ENCODE measurements at places on chromosomes 2 and 18.
A peak's percentile ranks its signal among the peaks of the same experiment; 100 is the strongest.

- no peak for DNase-seq
These were observed 107.8 kb downstream of the METTL8 start for GRCh38 chr2:171325886-171326585.

- no peak for DNase-seq
These were observed 211.9 kb downstream of the HRH4 start for GRCh38 chr18:24672165-24672941.

DNA sequence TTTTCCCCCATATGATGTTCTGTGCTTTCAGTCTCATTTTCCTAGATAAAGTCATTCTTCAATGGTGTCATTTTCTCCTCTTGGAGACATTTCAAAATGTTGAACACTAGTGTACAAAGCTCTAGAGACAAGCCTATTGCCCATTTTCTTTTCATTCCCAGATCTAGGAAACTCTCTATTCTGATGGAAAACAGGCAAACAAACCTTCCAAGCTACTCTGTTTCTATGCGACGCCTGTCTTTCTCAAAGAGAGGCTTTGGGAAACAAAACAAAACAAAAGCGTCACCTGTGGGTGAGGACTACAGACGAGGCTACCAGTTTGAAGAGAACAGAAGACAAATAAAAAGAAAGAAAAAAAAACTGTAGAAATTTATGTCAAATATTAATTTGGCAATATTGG is 311.0 kb downstream of the CBLN2 start:
- DNase-seq: no peak

DNA sequence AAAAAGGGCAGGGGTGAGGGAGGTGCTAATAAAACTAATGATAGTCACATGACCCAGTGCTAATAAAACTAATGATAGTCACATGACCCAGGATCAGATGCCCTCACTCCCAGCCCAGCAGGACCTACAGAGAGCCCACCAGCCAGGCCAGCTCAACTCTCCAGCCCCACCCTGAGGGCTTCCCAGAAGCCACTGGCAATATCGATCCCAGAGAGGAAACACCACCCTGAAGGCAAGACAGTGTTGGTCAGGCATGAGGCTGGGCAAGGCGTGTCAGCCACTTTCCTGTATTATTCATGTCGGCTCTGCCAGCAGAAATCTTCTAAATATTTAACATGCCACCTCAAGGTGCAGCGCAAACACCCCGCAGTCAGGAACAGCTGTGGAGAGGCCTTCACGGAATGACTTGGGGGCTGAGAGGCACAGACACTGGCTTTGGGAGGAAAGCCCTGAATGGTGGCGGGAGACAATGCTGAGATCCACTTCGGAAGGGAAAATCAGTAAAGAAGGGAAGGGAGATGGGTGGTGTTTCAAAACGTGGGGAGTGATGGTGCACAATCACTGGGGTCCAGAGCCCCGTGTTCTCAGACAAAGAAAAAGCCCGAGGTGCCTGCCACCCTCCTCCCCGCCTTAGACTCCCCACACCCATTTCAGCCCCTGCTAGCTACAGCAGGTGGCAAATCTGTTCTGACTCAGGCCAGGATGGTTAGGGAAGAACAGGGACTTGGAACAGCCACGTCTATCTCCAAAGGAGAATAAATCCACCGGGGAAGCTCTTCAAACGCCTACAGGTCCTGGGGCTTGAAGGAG is 1.4 kb downstream of the REEP1 start:
- no peak for DNase-seq

DNA sequence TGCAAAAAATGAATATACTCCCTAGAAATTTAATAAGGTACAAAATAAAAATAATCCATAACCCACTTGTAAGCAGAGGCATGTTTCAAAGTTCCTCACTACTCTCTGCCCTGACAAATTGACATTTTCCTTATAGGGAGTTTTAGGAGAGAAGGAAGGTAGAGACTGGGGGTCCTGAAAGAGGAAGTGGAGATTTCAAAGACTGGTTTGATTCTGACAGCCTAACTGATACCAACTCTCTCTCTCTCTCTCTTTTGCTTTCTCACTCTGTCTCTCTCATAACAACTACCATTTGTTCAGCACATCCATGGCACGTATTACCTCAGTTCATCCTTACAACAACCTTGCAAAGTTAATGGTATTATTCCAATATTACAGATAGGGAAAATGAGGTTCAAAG is 18.6 kb downstream of the FZD7 start:
- DNase-seq: no peak

GRCh38 chr2:97739020-97739892 is 25.9 kb downstream of the ZAP70 start:
- DNase-seq: no peak

- DNase-seq: no peak
These were observed 8.5 kb upstream of the THNSL2 start for GRCh38 chr2:88161446-88162244.

DNA sequence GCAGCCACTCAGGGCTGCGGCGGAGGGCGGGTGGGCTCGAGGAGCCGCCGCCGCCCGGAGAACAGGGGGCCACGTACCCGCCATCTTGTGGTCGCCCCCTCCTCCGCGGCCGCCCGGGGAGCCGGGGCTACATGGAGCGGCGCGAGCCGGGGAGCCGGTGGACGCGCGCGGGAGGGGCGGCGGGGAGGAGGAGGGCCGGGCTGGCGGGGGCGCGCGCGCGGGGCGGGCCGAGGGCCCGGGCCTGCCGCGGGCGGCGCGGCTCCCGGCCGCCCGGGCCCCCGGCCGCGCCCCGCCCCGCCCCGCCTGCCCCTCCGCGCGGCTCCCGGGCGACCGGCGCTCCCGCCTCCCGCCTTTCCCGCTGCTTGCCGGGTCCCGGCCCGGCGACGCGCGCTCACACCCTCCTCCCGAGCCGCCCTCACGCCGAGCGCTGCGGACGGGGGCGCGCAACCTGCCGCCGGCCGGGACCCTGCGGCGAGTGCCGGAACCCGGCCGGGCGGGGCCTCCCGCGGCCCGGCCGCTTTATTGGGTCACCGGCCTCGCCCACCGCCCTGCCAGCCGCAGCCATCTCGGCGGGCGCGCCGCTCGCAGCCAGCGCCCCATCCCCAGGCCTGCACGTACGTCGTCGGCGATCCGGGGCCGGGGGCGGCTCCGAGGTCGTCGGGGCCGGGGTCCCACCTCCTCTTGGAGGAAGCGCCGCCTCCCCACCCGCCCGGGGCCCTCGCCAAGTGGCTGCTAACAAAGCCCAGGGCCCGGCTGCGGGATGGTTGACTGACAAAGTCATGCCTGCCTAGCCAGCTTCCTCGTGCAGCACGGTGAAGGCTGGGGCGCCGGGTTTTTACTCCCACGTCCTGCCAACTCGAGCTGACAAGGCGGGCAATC is at the start of gene PPP4R1:
PPP4R1 (minus strand) TSS at position 159 of the 879 bp plus-strand sequence; CDS start at position 84, 75 bp downstream.
- DNase-seq: peak; percentile 63

GRCh38 chr18:2223849-2224248 is 347.5 kb downstream of the METTL4 start:
- DNase-seq: no peak

GRCh38 chr2:178829981-178830380 is 22.8 kb upstream of the TTN start:
- no peak for DNase-seq

DNA sequence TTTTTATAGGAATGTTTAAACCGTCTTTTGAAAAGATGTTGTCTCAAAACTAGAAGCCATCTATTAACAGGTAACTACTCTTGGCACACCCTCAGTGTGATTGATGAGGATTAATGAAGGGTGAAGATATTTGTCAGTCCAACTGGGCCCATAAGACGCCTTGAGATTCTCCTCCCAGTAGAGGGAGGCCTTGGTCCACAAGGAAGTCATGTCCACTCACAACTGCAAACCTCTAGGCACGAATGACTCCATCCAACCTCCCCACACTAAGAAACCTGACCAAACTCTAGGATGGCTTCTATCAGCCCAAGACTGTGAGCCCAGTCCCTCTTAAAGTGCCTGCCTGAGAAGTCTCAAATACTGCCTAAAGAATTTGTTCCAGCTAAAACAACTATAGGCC is 19.2 kb upstream of the GRP start:
- DNase-seq: no peak

DNA sequence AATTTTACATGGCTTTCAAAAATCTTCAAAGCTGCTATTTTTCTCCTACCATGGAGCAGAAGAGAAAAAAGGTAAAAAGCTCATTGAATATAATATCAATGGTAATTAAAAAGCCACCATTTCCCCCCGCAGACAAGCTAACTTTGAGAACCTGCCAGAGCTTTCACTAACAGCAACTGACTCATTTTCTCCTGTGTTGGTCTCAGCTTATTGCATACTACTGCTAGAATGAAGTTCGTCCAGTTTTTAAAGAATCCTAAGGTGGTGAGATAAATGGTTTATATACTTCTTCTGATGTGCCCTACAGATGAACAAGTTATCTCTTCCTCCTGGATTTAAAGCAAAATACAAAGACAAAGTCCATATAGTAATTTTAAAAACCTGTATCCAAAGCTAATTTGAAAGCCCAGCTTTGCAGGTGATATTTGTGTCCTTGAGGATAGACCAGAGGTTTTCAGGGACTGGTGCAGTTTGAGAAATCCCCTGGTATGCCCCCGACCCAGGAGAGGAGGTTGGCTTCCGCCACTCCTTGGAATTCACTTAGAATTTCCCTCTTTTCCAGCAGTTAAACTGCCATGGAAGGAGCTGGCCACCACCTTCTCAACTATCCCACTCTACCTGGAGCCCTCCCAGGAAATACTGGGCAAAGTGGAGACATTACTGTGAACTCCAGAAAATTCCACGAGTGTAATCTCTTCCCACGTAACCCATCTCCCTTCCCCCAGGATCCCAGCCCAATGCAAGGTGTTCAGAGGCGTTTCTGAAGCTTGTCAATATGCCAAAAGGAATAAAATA is 17.5 kb downstream of the YPEL5 start:
- no peak for DNase-seq

- peak; percentile 15 for DNase-seq
These were observed 510.3 kb downstream of the PLCL1 start for GRCh38 chr2:198314559-198315153.

GRCh38 chr18:50057009-50057408 is 137.9 kb downstream of the MYO5B start:
- DNase-seq: no peak

DNA sequence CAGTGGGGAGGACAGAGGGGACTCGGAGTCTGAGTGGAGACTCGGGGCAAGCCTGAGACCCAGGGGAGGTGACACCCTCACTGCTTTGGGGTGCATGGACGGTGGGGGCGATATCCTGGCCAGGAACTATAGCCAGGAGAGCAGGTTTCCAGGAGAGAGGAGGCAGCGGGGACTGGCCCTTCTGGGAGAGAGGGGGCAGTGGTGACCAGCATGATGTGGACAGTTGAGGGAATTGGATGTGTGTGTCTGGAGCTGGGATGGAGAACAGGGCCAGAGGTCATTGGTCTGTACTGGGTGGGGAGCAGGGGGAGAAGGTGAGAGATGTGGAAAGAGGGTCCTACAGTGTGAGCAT is 63.6 kb downstream of the ACKR3 start:
- no peak for DNase-seq

DNA sequence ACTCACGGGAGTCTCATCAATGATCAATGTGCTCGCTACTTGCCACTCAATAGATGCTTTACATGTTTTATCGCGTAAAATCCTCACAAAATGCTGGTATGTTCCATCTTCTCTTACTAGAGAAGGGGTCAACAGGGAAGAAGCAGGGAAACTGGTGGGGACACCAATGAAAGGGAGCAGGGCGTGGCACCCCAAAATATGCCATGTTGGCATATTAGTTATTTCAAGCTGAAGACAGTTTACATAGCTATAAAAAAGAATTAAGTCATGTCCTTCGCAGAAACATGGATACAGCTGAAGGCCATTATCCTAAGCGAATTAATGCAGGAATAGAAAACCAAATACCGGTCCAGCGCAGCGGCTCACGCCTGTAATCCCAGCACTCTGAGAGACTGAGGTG is 8.1 kb upstream of the ZNF236 start:
- no peak for DNase-seq

GRCh38 chr2:275466-275865 is 10.7 kb downstream of the ACP1 start:
- no peak for DNase-seq

- DNase-seq: no peak
These were observed 63.9 kb downstream of the ZEB2 start for GRCh38 chr2:144455987-144456386.

DNA sequence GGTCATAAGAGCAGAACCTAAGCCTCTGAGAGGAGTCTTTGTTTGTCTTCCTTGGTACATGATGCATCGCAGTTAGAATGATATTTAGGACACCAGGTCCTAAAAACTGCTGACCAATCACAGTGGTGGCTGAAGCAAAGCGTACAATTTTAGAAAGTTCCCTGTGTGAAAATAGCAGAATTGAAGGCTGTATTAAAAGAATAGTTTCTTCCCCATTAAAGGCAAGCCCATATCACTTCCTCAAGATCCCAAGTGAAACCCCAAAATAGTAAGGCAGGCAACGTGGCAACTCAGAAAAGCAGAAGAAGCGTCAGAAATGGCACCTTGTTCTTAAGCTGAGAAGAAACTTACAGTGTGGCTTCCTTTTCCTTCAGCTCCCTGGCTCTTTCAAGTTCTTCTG is 154.8 kb upstream of the PGAP1 start:
- DNase-seq: no peak

- DNase-seq: no peak
These were observed 50.7 kb downstream of the LIPG start for GRCh38 chr18:49612515-49613033.

DNA sequence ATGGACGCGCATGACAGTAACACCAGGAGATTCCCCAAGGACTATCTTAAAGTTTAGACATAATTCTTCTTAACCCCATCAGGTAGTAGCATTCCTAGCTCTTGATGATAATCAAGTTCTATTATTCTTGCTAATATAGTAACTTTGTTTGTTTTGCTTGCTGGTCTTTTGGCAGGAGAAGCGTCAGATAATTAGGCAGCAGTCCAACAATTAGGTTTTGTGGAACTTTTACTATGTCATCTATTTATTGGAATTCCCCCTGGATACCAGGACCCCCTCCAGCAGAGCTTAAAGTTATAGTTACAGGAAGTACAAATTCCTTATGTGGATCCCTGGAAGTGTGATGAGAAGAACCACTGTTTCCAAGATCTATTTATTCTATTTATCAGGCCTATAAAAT is 1138.0 kb upstream of the FAM98A start:
- DNase-seq: no peak

DNA sequence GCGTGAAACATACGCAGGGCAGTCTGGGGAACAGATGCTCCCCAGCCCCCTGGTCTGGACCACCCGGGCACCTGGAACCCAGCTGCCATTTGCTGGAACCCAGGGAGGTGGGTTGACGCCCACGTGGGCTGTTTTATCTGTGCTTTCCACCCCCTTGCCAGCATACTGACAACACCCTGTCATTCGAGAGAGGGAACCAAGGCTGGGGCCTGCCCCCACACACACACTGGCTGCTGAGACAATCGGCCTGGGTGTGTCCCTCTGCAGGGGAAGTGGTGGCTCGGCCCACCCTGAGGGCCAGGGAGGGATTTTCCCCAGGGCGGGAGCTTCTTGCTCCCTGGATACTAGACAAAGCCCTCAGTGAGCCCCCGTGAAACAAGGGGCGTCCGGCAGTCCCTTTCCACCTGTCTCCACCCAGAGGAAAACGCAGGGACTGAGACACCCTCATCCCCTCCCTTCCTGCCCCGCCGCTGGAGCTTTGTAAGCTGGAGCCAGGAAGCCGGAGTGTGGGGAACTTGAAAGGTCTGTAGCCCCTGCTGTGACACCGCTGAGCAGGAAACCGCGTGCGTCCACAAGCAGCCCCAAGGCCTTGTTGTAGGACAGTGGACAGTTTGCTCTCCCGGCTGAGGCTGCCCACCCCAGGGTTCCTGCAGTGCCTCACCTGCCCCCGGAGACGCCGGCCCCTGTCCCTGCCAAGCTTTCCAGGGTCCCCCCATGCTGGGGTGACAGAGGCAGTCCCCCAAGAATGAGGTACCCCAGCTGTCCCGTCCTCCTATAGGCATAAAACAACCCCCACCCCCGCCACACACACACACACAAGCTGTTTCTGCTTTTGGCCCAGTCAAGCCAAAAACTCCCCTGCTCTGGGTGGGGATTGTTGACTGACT is 14.1 kb upstream of the KLF11 start:
- DNase-seq: peak; percentile 54
